ENCODE measurements at places on chromosomes 13 and 19.

- DNase-seq = no peak
Measured at GRCh38 chr19:43779147-43779819, 1.5 kb downstream of the KCNN4 start.

DNA sequence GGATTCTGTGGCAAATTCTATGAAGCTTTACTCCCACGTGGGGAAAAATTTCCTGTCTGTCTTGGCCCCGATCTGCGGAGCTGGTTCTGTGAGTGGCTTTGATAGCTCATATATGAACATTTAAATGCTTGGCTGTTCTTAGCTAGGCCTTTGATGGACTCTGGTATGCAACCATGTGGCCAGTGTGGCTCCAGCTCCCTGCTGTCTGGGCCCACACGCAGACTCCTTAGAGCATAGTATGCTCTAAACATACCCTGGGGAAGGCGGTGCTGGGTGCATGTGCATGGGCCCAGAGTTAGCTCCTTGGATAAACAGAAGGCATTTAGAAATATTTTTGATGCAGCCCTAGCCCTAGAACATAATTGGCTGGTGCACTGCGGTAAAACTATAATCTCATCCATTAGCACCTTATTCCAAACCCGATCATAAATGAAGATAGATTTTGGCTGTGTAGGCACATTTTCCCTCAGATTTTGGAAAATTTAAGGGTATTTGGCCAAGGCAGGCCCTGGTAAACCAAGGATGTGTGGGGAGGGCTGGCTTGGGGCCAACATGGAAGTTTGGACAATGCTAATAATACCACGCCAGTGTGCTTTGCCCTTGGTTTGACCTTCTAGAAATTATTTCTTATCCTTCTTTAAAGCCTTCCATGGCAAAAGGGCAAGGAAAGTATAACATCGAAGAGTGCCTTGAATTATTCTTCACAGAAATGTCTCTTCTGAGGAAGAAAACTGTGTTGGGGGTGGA is 153.5 kb downstream of the LMO7 start:
- DNase-seq = no peak

- no peak for DNase-seq
Measured at GRCh38 chr13:23254506-23254905, 73.7 kb downstream of the SGCG start.

DNA sequence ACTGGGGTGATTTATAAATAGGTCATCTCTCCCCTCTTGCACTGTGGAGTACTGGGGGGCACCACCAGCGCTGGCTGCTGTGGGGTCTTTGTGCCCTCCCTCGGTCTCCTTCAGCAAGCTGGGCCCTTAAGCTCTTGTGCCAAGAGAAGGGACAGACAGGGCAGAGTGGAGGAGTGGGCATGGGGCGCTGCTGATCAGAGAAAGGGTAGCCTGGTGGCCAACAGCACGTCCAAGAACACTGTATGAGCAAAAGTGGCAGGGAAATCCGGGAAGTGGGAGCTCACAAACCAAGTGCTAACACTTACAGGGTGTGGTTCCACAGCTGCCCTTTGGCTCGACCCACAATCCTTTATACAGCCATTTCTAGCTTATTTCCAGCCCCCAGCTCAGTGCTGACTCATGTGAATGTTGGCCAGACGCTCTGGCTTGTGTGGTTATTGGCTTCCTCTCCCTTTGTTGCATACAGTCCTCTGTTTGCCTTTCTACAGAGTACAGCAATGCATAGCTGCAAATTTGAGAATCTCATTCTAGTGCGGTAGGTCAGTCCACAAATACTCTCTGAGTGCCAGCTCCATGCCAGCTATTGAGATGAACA is 298.8 kb downstream of the SHISA2 start:
- peak; percentile 50 for DNase-seq

- DNase-seq = no peak
Measured at GRCh38 chr13:96816874-96817273, 177.4 kb downstream of the OXGR1 start.

GRCh38 chr19:45784096-45784495 is 1.8 kb upstream of the DMPK start:
- DNase-seq = no peak

DNA sequence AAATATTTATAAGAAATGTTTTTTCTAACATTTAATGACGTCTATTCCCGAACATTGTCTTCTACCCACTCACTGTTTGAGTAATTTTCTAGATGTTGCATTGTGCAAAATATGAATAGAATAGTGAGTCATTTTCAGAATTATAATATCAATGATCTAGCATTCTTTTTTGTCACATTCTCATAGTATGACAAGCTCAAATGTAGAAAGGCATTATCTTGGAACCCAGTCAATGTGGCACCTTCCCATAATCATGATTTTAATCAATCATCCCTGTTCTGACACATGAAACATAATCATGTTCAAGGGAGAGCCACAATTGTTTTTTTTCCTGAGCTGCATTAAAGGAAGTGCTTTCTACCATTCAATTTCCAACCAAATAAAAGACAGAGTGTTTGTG is 265.8 kb downstream of the OXGR1 start:
- DNase-seq = no peak

DNA sequence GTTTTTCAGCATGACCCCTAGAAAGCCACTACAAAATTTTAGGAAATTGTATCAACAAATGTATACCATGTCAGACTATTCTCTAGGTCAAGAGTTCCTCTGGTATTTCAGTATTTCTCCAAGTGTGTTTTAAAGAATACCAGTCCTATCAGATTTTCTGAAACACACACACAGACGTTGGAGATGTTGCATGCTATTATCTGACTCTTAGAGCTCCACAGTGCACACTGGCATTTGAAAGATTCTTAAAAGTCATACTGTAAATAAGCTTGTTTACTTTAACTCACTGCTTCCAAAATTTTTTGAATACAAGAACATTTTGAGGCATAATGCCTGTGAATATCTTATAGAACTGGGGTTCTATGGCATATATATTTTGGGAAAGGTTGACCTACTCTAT is 33.8 kb upstream of the VWA8 start:
- no peak for DNase-seq

DNA sequence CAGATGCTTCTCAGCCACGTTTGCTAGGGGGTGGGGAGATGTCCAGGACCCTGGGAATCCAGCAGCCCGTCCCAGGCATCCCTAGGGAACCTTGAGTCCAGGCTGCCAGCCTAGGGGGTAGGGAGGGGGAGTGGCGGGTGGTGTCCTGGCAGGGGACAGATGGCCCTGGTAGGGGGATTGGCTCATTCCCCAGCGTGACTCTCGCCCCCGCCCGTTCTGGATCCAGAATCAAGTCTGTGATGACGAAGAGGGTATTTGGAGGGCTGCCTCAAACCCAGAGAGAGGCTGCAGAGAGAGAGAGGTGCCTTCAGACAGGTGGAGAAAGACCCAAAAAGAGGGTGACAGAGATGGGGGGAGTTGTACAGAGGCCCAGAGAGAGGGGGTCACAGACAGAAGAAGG is 4.1 kb downstream of the SLC17A7 start:
- no peak for DNase-seq

Data from fibroblast of skin of left quadriceps (primary cell).